ENCODE measurements at places on chromosomes 6 and 20. TPM values are rescaled to one million over a fixed set of nuclear protein-coding genes. Genes with fewer than 3 reads are reported as not detected.

PBOV1 gene
- total RNA-seq, result not detected

EPHA7 gene
- not detected for total RNA-seq

ARMH2 gene
- total RNA-seq, result not detected

- DNase-seq, result peak; percentile 76
Observed at GRCh38 chr20:62382306-62383198, 4.4 kb upstream of the RPS21 start.

DNA sequence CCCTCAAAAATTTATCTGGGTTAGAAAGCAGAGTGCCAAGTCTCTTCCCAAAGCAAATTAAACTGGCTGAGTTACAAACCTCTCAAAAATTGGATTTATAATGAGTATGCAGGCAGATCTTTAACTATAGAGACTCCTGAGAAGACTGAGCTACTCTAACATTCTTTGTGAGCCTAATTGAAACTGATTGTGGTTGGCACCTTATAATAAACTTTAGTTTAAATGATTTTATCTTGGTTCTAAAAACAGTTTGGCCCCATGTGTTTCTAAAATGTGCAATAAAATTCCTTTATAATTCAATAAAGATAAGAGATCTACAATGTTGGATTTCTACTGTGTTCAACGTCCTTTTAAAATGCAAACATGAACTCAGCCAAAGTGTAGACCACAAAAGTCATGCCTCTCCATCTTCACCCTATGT is 480.2 kb upstream of the RNF217 start:
- DNase-seq, result no peak

SSR1 gene
- total RNA-seq, result 129 TPM

PRL gene
- not detected for total RNA-seq

DNA sequence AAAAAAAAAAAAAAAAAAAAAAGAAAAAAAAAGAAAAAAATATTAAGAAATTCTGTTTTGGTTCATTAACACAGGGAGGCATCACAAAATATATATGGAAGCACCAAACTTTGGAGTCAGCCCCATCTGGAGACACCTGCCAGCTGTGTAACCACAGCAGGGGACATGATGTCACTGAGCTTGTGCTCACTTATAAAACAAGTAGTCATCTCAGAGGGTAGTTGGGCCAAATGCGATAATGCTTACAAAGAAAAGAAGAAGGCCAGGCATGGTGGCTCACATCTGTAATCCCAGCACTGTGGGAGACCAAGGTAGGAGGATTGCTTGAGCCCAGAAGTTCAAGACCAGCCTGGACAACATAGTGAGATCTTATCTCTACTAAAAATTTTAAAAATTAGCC is 1.1 kb upstream of the BNIP5 start:
- DNase-seq, result no peak

- no peak for DNase-seq
Observed at GRCh38 chr6:34025861-34026260, 120.0 kb downstream of the GRM4 start.

CRISP2 gene
- not detected for total RNA-seq

GRCh38 chr6:80959034-80959433 is 793.4 kb downstream of the TENT5A start:
- DNase-seq, result no peak

GRCh38 chr20:24359321-24360027 is 110.0 kb upstream of the SYNDIG1 start:
- no peak for DNase-seq

- DNase-seq, result no peak
Observed at GRCh38 chr20:32297439-32297838, 20.0 kb downstream of the KIF3B start.

DNA sequence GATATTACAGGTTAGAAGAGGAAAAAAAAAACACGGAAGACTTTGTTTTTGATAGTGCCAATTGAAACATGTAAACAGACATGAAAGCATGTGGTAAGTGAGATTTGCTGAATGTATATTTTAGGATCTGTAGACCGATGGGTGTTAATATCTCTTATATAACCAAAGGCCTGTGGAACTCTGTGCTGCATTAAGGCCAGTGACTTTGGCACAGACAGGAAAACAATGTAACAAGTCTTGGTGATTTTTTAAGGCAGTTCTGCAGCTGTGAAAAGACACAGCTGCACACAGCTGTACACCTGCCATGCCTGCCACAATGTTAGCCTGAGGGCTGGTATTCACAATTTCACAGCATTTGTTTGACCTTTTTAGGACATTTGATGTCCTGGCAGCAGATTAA is 6.1 kb downstream of the SOBP start:
- DNase-seq, result no peak

DNA sequence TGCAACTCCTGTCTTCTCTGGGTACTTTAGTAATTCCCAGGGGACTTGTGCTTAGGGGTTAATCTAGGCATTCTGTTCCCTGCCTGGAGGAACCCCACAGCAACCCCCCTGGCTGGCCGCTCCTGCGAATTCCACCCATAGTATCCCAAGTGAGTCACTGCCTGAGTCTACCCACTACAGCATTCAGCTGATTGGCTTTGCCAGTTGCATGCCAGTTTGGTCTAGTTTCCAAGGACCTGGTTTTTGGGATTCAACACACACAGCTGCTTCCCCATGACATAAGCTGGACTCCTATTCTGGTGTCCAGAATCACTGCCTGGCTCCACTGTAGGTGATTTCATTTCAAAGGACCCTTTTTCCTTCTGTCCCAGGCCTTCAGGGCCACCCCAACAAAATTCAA is 40.3 kb downstream of the PLCG1 start:
- DNase-seq, result peak; percentile 97

DNA sequence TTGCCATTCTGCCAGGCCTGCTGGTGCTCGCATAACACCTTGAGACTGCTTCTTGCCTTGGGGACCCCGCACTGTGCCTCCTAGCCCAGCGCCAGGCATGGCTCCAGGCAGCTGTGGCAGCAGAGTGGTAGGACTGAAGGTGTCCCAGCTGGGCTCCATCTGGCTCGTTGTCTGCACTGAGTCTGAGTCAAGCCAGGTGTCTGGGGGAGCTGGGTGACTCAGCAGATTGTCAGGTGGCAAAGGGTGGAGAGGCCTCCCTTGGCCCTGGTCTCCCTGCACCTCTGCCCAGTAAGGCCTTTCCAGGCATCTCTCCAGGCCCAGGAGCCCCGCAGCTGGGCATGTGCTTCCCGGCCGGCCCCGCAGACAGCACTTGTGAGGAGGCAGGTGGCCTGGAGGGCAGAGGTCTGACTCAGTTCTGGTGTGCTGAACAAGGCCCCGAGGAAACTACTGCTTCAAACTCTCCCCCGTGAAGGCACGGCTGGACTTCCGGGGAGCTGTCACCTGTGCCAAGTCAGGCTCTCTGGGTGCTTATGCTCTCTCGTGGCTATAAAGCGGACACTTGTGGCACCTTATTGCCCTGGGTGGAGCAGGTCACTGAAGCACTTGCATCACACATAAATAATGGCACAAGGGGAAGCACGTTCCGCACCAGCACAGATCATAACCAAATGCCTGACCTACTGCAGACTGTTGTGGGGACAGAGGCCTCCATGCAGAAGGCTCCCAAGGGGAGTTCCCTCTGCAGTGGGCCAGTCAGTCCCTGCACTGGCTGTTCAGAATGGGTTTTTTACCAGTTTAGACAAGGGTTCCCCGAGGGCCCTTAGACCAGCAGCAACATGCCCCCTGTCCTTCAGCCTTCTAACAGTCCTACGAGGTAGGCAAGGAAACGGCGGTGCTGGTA is 27.5 kb downstream of the FOXC1 start:
- no peak for DNase-seq

GRCh38 chr6:134795001-134795400 is 154.9 kb downstream of the ALDH8A1 start:
- no peak for DNase-seq

- peak; percentile 92 for DNase-seq
Observed at GRCh38 chr6:100175814-100176310, 181.8 kb upstream of the MCHR2 start.

DNA sequence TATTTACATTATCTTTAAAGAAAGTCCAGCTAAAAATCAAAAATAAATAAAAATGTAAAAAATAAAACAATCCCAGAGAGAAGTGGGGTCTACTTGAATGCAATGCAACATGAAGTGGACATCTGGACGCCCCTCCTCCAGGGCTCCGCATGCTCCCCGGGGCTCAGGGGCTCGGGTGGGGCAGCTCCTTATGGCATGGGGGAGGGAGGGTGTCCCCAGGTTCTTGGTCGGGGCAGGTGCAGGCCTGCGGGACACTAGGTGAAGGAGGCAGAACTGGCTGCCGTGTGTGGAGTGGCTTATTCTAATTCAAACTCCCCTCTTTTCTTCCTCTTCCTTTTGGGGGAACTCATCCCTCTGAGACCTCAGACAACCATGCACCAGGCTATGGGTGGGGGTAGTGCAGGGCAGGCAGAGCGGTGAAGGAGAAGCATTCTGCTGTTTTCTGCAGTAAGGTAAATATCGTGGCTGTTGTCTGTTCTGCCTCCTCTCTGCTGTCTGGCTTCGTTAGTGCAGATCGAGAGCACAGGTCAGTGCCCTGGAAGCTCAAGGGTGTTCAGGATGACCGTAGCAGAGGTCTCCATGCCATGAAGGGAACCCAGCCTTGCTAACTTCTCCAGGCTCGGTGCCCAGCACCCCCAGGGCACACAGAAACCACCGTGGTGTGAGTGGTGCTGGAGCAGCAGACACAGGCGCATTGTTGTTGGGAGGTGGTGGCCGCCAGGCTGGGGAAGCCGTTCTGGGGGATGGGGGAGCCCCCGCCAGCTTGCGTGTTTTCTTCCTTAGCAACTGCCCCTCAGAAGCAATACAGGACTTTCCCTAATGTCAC is 82.6 kb downstream of the TTLL2 start:
- no peak for DNase-seq

DNA sequence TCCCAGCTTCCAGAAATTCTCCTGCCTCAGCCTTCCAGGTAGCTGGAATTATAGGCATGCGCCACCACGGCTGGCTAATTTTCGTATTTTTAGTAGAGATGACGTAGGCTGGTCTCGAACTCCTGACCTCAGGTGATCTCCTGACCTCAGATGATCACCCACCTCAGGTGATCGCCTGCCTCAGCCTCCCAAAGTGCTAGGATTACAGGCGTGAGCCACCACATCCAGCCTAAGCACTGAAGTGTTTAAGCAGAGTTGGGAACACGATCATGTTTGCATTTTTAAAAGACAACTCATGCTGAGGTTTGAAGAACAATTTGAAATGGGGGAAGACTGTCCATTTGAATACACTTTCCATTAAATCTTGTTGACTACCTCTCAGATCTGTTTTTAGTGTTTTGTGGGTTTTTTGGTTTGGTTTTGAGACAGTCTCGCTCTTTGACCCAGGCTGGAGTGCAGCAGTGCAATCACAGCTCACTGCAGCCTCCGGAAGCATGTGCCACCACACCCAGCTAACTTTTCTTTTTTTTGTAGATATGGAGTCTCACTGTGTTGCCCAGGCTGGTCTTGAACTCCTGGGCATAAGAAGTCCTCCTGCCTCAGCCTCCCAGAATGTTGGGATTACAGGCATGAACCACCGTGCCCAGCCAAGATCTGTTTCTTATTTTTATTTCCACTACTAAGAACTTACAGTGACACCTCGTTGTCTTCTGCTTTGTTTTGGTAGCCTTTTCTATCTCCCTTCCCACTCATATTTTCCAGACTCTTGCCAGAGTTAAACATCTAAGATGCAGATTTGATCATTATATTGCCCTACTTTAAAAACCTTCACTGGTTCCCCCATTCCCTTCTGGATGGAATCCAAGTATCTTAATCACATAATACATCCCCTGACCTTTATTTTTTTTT is 5.5 kb downstream of the CASP8AP2 start:
- DNase-seq, result peak; percentile 10

GRCh38 chr6:93900142-93900541 is 480.8 kb upstream of the EPHA7 start:
- no peak for DNase-seq

DNA sequence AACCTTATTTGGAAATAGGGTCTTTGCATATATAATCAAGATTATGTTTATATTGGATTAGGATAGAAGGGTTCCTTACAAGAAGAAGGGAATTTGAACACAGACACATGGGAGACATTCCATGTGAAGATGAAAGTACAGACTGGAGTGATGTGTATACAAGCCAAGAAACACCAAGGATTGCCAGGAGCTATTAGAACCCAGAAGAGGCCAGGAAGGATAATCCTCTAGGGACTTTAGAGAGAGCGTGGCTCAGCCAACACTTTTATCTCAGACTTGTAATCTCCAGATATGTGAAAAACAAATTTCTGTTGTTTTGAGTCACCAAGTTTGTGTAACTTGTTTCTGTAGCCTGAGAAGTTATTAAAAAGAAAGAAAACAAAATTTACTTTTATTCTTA is 1173.9 kb upstream of the CITED2 start:
- no peak for DNase-seq

- DNase-seq, result no peak
Observed at GRCh38 chr6:109284675-109285074, 97.6 kb downstream of the CD164 start.

DNA sequence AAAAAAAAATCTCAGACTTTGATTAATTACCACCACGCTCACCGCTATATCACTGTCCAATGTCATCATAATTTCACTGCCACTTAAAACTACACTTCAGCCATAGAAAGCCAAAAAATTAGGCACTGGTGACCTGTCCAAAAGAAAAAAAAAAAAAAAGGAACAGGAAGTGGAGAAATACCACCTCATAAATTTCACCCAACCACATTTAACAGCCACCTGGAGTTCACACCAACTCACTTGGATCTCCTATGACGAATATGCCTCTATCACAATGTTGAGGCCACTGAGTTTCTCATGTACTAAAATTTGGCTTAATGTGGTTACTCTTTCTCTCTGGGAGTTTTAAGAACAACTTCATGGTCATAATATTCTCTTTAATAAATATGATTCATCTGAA is 237.5 kb upstream of the RSPO3 start:
- no peak for DNase-seq

DNA sequence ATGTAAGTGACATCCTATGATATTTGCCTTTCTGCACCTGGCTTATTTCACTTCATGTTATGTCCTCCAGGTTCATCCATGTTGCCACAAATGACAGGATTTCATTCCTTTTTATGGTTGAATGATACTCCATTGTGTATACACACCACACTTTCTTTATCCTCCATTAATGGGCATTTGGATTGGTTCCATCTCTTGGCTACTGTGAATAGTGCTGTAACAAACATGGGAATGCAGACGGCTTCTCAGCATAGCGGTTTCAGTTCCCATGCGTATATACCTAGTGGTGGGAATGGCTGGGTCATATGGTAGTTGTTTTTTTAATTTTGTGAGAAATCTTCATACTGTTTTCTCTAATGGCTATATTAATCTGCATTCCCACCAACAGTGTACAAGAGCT is 14.8 kb downstream of the MTHFD1L start:
- no peak for DNase-seq

DNA sequence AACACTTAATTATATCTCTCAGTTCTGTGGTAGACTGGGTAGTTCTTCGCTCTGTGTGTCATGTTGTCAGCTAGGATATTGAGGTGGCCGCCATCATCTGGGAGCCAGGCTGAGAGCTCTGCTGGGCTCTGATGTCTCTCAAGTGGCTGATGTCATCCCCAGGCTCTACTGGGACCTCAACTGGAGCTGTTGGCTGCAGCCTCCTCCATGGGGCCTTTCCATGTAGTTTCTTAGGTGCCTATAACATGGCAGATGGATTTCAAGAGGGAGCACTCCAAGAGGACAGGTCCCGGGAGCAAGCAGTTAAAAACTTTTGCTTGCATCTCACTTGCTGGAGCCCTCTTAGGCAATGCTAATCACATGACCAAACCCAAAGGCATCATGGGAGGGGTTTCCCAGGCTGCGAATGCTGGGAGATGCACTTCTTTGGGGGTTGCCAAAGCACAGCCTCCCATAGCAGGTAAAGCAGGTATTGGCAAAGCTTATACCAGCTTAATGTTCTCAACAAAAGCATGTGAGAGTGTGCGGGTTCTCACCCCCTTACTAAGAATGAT is 129.8 kb downstream of the TMEM242 start:
- no peak for DNase-seq

OPN5 gene
- not detected for total RNA-seq

All from GM23248 (cell line).